ENCODE measurements at places on chromosomes 7 and 10. TPM values are rescaled to one million over a fixed set of nuclear protein-coding genes. Genes with fewer than 3 reads are reported as not detected.

Gene PTF1A
- not detected for total RNA-seq

Gene MOGAT3
- not detected for total RNA-seq

Gene RRP12
- total RNA-seq: 35.6 TPM

Gene DCLRE1C
- total RNA-seq: 58.3 TPM

Gene NCAPG2
- total RNA-seq: 154 TPM

Gene SPDYE8
- total RNA-seq: not detected

DNA sequence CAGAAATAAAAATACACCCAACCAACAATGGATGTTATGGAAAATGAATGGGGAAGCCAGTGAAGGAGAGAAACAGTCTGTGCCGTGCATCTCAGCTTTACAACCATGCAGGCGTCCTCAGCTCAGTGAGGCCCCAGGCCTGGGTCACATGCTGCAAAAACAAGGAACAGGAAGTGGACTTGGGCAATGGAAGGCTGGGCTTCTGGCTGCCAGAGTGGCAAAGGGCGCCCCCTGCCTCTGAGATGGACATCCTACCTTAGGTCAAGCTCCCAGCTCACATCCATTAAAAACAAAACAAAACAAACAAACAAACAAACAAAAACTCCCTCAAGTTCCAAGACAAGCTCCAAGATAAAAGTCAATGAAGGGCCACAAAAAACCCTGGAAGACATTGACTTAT, 54.7 kb upstream of the AFAP1L2 start:
- no peaks in the 10 kb centered on the region for H3K27me3 ChIP-seq
- H3K4me3 ChIP-seq: no peak overlapping the region
- peaks cover 10% of the 10 kb centered on the region for H3K4me1 ChIP-seq
- peak; percentile 44 for DNase-seq
- peaks cover 46% of the 10 kb centered on the region for H3K36me3 ChIP-seq

- no peak overlapping the region for H3K4me3 ChIP-seq
- no peak for DNase-seq
- H3K4me1 ChIP-seq: no peaks in the 10 kb centered on the region
Observed at GRCh38 chr10:84739641-84740040, 411.3 kb downstream of the CCSER2 start.

DNA sequence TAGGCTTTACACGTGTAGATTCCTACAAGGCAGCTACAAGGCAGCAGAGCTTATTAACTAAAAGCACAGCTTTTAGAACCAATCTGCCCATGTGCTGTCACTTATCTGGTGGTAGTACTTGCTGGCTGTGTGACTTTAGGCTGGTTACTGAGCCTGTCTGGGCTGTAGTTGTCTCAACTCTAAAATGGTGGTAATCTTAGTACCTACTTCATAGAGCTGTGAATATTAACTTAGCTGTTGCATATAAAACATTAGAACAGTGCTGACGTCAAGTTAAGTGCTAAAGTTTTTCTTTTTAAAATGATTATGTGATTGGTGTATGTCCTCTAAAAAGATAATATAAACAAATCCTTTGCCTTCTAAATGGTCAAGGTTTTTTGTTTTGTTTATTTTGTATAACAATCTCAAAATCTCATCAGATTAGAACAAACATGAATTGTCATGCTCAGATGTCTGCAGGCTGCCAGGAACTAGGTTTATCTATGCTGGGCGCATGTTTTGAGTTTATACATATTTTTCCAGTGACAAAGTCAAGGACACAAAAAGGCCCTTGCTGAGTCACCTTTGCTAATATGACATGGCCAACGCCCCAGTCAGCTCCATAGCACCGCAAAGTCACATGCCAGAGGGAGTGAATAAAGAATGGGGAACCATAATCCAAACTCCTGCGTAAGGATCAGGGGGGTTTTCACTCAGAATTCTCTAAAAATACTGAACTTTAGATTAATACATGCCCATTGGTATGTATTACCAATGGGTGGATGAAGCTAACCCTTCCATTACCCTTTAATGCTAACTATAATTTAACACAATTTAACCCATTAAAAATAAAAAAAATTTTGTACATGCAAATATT, 39.8 kb upstream of the ARL4A start:
- no peak for DNase-seq
- no peak overlapping the region for H3K4me3 ChIP-seq
- no peaks in the 10 kb centered on the region for H3K4me1 ChIP-seq

GRCh38 chr10:16947069-16947468, 129.8 kb upstream of the RSU1 start:
- H3K4me3 ChIP-seq: no peak overlapping the region
- H3K27ac ChIP-seq: no peak overlapping the region
- H3K27me3 ChIP-seq: no peaks in the 10 kb centered on the region
- DNase-seq: no peak
- H3K36me3 ChIP-seq: no peaks in the 10 kb centered on the region

- peaks cover 75% of the 10 kb centered on the region for H3K36me3 ChIP-seq
- H3K4me1 ChIP-seq: no peaks in the 10 kb centered on the region
- no peaks in the 10 kb centered on the region for H3K27me3 ChIP-seq
- no peak overlapping the region for H3K27ac ChIP-seq
- no peak for DNase-seq
- no peak overlapping the region for H3K4me3 ChIP-seq
Observed at GRCh38 chr7:6647080-6647479, 10.0 kb downstream of the ZNF316 start.

DNA sequence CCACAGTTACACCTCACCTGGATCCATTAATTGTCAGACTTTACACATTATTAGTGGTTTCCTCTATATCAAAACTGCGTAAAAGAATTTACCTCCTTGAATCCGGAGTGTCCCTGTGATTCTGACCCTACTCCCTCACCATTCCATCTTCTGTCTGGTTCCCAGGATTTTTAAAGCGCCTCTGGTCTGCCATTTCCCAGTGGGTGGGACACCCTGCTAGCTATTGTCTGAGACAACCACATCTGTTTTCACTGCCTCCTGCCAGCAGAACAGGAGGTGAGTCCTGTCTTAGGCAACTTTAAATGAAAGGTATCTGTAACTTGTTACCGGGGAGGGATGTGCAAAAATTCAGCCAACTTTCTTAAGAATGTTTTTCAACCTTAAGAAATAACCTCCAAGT, 2.3 kb downstream of the MACROH2A2 start:
- H3K4me1 ChIP-seq: peaks cover 15% of the 10 kb centered on the region
- H3K36me3 ChIP-seq: no peaks in the 10 kb centered on the region
- DNase-seq: no peak
- H3K4me3 ChIP-seq: peak overlapping the region; percentile 8
- no peak overlapping the region for H3K27ac ChIP-seq
- peaks cover 54% of the 10 kb centered on the region for H3K27me3 ChIP-seq
